Peyer's patch (tissue), 4 donors: ENCODE measurements at places on chromosomes 5 and 9. TPM values are rescaled to one million over a fixed set of nuclear protein-coding genes. Genes with fewer than 3 reads are reported as not detected.

DNA sequence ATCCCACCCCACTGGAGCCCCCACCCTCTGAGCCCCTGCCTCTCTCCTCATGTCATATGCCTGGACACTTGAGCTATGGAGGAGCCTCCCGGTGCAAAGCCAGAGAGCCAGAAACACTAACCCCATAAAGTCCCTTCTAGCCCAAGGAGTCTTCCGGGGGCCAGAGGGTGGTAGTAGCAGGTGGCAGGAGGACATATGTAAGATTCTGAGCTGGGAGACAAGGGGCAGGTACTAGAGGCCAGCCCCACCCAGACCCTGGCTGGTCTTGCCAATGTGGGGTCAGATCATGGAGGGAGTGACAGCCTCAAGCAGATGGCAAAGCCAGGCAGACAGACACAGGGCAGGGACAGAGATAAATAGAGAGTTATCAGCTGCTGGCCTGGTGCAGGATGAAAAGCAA is 63.4 kb downstream of the PSD2 start:
- DNase-seq, result no peak

The FOXD4L4 gene
- total RNA-seq, result 0.88 TPM

The GCNT1 gene
- 43.4 TPM for total RNA-seq

The GPR151 gene
- not detected for total RNA-seq

- DNase-seq, result no peak
Observed at GRCh38 chr9:94664801-94665200, 25.5 kb upstream of the FBP1 start.

The FAM81B gene
- not detected for total RNA-seq

The SMIM33 gene
- 0.40 TPM for total RNA-seq
